ENCODE measurements at places on chromosomes 3 and 15.

GRCh38 chr3:51703068-51703760 is 3.7 kb upstream of the GRM2 start:
- no peak for DNase-seq

DNA sequence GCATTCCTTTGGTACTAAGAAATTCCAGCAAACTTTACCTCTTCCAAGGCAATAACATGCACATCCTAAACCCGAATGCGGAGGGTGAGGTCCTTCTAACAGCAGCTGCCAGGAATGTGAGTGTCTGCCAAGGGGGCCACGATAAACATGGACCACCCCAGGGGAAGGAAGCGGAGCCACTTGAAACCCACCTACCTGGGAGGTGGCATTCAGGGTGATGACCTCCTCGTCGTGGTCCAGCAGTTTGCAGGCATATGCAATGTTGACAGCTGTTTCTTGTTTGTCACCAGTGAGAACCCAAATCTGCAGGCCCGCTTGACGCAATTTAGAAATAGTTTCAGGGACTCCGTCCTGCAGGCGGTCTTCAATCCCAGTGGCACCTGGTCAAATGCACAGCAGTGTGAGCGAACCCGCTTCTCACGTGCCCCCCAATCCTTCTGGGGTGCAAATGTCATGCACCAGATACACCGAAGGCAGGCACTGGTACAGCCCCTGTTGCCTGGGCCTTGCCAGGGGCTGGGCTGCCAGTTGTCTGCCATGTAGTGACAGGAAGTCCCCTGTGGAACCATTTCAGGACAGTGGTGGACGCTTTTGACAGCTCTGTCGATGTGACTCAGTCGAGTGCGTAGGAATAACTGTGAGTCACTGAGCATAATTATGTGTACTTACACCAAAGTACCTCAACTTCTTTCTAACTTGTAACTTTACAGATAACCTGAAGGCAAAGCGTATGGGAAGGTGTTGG is 161.2 kb downstream of the ATP10A start:
- DNase-seq, result no peak

- DNase-seq, result no peak
These were observed 79.7 kb upstream of the SMAD3 start for GRCh38 chr15:66985653-66986052.

- no peak for DNase-seq
These were observed 302.9 kb upstream of the RARB start for GRCh38 chr3:25125201-25125600.

GRCh38 chr3:458124-458523 is 261.6 kb downstream of the CHL1 start:
- no peak for DNase-seq

- peak; percentile 78 for DNase-seq
These were observed 23.9 kb upstream of the TXNRD3 start for GRCh38 chr3:126678693-126679317.

- DNase-seq, result no peak
These were observed 67.2 kb downstream of the EIF4E3 start for GRCh38 chr3:71657831-71658530.

DNA sequence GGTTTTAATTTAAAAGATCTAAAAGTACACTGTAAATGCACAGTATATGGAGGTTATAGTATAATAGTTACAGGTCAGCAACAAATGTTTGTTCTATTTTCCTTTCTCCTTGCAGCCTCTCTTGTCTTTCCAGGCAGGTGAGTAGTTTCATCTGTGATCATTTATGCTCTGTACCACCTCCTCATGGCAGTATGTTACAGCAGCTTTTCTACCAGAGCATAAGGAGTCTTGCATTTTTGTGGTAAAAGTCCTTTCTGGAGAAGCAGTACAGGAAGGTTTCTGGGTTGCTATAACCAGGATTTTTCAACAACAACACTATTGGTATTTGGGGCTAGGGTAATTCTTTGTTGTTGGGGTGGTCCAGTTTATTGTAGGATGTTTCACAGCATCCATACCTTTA is 59.5 kb downstream of the ZNF609 start:
- no peak for DNase-seq

DNA sequence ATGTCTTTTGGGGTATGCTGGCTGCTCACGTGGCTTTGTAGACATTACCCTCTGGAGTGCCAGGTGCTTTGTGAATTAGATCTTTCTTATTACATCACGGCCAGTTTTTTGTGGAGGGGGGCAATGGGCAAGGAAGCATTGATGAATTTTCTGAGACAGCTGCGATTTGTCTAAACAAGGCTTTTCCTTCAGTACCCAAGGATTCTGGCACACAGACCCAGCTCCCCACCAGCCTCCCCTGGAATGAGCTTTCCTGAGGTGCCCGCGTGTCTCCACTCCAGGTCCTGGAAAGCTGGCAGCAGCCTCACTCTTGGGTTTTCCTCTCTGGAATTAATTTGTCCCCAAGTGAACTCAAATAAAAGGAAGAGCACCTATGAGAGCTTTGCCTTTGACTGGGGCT is 157.6 kb upstream of the CTDSPL start:
- DNase-seq, result no peak

DNA sequence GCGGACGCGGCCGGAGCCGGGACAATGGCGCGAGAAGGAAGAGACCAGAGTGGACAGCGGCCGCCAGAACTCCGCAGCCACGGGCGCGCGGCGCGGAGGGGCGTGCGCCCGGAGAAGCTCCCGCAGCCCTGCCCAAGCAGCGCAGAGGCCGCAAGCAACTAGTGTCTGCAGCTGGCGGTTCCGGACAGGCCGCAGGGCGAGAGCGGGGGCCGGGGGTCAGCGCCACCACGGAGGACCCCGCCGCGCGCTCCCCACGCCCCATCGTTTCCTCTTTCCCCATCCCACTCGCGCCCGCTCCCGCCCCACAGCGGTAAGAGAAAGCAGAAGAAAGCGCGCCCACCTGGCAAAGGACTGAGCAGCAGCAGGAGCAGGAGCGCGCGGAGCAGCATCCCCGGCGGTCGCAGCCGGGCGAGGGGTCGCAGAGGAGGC is 440 bp downstream of the PRTG start:
- no peak for DNase-seq

DNA sequence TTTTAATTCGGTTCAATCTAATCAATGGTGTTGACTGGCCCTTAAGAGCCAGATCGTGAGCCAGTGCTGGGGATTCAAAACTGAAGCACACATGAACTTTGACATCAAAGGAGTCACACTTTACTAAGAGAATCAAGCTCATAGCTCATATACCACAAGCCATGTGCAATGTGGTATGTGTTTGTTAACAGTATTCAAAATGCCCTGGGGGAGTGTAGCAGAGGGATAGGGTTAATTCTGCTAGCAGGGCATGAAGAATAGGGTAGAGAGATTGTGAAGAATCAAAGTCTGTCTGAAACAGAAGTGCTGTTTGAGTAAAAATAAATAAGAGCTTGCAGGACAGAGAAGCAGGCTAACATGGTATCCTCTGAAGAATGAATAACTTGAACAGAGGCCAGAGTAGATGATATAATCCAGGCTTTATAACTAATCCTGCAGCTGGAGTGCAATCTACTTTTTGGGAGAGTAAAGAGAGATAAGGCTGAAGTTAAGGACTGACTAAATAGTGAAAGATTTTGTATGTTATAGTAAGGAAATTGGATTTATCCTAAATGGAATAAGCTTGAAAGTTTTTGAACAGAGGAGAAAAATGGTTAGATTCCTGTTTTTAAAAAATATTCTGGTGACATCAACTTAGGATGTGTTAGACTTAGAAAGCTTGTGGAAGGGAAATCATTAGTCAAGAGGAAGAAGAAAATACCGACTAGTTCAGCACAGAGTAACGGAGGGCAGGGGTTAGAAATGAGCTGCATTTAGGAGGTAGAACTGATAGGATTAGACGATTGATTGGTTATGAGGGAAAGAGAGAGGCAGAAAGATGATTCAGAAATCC is 292.0 kb downstream of the NFKBIZ start:
- DNase-seq, result no peak

- no peak for DNase-seq
These were observed 556.9 kb downstream of the IGSF11 start for GRCh38 chr3:118477768-118478167.

- DNase-seq, result no peak
These were observed 358.4 kb upstream of the PROK2 start for GRCh38 chr3:72143322-72143721.

GRCh38 chr3:67691207-67691606 is 36.8 kb upstream of the SUCLG2 start:
- no peak for DNase-seq

- DNase-seq, result no peak
These were observed 284.6 kb upstream of the MANF start for GRCh38 chr3:51100536-51100851.

DNA sequence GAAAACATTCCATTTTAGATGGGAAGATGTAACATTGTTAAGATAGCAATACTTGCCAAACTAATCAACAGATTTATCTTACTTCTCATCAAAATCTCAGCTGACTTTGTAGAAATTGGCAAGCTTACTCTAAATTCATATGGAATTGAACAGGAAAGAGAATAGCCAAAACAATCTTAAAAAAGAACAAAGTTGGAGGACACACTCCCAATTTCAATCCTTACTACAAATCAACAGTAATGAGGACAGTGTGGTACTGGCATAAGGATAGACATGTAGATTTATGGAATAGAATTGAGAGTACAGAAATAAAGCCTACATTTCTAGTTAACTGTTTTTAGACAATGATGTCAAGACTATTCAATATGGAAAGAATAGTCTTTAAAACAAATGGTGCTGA is 308.3 kb downstream of the SUCLG2 start:
- DNase-seq, result no peak

DNA sequence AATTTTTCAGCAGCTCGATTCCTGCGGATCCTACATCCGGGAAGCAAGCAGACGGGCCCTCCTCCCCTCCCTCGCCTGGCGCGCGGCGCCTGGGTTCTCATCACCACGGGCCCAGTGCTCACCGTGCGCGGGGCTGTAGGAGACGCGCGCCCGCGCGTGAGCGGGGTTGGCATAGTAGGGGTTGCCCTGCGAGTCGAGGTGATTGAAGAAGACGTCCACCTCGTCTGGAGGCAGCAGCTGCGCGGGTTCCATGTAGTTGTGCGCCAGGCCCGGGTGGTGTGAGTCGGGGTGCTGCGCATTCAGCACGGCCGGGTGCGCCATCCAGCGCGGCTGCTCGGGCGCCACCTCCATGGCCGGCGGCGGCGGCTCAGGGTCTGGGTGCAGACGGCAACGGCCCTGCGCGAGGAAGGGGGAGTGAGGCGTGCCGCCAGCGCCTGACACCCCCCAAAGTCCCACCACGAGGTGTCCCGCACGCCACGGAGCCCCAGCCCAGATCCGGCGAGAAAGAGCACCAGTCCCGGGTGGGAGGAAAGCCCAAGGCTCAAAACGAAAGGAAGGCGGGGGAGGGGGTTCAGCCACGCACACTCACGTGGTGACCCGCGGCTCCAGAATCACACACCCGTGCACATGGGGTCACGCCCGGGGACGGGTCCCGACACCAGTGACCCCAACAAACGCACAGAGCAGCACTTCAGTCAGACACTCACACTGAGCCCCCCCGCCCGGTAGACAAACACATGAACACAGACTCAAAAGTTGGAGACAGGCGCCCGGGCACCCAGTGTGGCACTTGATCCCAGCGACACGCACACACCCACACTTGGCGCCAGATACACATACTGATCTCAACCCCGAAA is 6.1 kb downstream of the GATA2 start:
- DNase-seq, result no peak

- DNase-seq, result no peak
These were observed 492.2 kb downstream of the AGBL1 start for GRCh38 chr15:86571873-86572272.

- no peak for DNase-seq
These were observed 221.8 kb downstream of the CBLB start for GRCh38 chr3:105647047-105647446.

DNA sequence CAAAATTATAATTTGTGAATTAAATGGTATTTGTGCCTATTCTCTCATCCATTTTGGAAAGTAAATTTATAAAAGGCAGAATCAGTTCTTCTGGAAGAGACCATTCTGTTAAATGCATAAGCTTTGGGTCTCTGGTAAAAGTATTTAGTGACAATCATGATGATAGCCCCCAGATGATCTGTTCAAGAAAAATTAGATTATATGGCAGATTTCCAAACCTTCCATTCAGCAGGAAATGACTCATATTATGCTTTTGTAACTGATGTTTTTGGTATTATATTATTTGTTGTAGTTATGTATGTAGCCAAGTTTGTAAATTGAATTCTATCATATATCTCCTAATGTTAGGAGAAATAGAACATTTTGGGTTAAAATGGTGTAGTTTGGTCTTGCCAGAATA is 340.8 kb upstream of the DPH6 start:
- no peak for DNase-seq

DNA sequence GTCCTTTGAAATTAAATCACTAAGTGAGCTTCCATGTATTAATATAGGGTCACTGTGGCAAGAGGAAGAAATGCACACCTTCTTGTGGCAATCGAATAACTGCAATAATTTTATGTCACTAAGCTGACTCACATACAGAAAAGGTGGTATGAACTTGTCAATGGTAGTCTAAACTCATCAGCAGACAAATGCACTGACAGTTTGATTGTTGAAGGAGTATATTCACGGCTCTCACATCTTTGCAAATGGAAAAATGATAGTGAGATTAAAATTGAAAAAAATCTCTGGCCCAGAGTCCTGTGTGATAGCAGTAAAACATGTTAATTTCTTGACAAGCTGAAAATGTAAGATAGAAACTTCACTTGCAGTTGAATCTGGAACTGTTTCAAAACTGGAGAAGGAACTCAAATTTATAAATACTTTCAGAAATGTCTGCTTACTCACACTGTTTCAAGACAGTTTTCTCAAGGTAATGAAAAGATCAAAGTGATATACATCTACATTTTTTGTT is 215.8 kb upstream of the CADM2 start:
- no peak for DNase-seq

DNA sequence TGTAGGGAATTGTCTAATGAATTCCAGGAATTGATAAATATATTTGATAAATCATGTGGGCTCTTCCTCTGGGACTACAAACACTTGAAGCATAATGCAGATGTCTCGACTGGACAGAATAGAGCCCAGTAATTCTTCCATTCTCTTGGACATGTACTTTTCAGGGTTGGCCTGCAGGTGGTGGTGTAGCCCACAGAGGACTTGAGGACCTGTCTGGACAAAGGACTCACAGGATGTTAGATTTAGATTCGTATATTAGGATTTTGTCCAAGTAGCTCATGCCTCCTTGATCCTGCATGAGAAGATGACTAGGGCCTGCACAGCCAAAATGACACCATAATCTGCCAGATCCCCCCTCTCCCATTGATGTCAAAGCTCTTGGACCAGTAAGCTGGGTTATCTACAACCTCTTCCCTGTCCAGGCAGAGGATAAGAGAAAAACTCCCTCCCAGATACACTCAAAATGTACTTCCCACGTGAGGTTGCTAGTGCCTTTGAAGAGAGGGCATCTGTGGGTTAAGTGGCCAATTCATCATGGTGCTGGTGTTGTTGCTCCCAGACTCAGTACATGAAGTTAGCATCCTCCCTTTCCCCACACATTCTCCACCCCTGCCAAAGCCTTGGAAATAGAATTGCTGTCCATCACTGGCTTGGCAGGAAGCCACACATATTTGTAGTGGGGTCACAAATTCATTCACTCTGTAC is 88.6 kb upstream of the ZNF280D start:
- DNase-seq, result peak; percentile 47

- no peak for DNase-seq
These were observed 122.7 kb downstream of the WNT5A start for GRCh38 chr3:55364421-55364820.

GRCh38 chr15:68187559-68187958 is 17.6 kb downstream of the CALML4 start:
- peak; percentile 49 for DNase-seq
